ENCODE measurements at places on chromosomes 16 and 17. TPM values are rescaled to one million over a fixed set of nuclear protein-coding genes. Genes with fewer than 3 reads are reported as not detected.

GRCh38 chr16:14501331-14502255 lies 128.5 kb downstream of the PARN start:
- peak; percentile 76 for DNase-seq

- no peak for DNase-seq
Observed at GRCh38 chr16:85132456-85133289, 20.4 kb upstream of the CIBAR2 start.

Gene DNAJC7
- total RNA-seq: 46.3 TPM

- peak; percentile 11 for DNase-seq
Observed at GRCh38 chr17:49939318-49939717, 29.7 kb upstream of the DLX4 start.

Gene CCL8
- total RNA-seq: not detected

Gene KRTAP9-2
- not detected for total RNA-seq

DNA sequence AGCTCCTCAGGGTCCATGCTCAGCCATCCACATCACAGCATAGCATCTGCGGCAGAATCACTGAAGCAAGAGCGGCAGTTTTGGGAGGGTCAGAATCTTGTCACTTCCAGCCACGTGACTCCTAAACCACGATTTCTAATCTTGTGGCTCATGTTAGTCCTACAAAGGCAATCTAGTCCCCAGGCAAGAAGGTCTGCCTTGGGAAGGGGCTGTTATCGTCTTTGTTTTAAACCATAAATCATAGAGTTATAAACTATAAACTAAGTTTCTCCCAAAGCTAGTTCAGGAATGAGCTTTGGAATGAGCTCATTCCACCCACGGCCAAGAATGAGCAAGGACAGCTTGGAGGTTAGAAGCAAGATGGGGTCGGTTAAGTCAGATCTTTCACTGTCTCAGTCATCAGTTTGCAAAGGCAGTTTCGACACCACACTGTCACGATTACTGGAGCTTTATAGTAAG lies 20.8 kb upstream of the DNAH17 start:
- DNase-seq: no peak

Gene TNFSF13
- 15.3 TPM for total RNA-seq

DNA sequence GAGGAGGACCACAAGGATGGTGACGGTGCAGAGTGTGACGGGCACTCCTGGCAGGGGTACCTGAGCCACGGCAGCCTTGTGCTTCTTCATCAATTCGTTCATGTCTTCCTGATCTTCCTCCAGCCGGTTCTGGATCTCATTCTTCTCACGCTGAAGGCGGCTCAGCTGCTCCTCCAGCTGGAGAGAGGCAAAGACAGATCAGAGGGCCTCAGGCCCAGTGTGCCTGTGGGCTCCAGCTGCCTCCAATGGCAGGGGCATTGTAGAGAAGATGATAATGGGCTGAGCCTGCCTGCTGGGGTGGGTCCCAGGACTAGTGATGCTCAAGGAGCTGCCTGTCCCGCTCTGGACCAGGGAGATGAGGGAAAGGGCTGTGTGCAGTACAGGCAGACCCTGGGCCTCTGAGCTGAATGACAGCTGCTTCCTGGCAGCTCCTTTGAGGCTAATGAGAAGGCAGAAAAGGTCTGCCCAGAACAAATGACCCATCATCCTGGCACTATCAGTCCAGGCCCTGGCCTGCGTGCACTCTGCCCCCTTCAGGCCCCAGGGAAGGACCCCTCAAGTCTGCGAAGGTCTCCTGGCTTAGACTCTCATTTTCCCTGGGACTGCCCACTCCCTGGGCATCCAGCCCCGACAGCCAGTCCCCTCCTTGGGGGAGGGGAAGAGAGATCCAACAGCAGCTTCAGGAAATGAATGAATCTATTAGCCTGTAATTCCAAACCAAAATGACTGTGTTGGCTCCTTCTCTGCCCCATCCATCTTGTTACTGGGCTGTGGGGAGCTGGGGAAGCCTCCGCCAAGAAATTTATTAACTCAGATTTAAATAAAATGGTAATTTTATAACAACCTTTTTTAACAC lies 48.0 kb downstream of the PIPOX start:
- DNase-seq: no peak

GRCh38 chr17:8856869-8857575 lies 10.5 kb downstream of the PIK3R6 start:
- DNase-seq: no peak

Gene C17orf58
- total RNA-seq: 5.7 TPM

GRCh38 chr16:67648088-67648763 lies 3.3 kb downstream of the CARMIL2 start:
- DNase-seq: no peak

DNA sequence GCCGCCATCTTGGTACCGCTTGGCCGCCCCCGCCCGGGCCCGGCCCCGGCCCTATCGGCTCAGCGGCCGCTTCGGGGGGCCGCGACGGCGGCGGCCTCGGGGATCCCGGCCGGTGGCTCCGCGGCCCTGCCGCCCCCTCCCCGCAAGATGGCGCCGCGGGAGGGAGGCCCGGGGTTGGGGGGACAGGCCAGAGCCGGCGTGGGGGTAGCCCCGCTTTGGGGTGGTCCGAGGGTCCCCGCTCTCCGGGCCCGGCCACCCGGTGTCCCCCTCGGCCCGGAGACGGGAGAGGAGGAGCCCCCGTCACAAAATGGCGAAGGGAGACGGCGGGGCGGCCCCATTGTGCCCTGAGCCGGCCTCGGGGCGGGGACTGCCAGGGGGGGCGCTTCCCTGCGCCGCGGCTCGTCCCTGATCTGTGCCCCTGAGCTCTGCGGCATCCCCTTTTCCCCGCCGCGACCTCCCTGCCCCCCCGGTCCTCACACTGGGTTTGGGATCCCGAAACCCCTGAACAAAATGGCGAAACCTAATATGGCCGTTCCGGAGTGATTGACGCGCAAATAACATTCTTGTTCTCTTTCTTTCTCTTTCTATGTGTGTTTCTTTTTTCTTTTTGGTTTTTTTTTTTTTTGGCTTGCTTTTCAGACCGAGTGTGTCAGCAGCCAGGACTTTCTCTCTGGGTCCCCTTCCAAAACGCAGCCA lies 986 bp downstream of the HAPSTR1 start:
- DNase-seq: peak; percentile 48

Gene G6PC1
- not detected for total RNA-seq

- no peak for DNase-seq
Observed at GRCh38 chr16:49635591-49636581, 220.0 kb downstream of the ZNF423 start.

- DNase-seq: no peak
Observed at GRCh38 chr16:89104930-89105571, 11.4 kb downstream of the ACSF3 start.

Gene HBQ1
- 3.8 TPM for total RNA-seq

GRCh38 chr16:3112058-3112880 lies at the start of gene ZNF205:
Gene ZNF205 (plus strand): TSS chr16:3112586. CDS start chr16:3113431, 845 bp downstream.
- no peak for DNase-seq

DNA sequence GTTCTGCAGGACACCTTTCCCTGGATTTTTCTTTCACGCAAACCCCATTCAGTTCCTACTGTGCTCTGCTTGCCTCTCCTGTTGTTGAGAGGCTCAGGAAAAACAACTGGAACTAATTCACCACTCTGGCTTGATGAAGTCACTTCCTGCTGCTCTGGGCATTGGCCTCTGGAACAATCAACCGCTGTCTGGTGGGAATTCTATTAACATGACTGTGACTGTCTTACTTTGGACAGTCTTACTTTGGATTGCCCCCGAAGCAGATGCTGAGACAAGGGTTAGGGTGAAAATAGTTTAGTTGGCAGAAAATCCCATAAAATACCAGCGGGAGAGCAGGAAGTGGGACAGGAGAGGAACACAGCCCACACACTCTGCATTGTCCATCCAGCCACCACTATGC lies 90.0 kb upstream of the HSBP1 start:
- no peak for DNase-seq

- DNase-seq: no peak
Observed at GRCh38 chr16:58211846-58212245, 13.9 kb upstream of the CSNK2A2 start.

GRCh38 chr16:54143934-54144571 lies 142.5 kb downstream of the IRX3 start:
- DNase-seq: peak; percentile 4

DNA sequence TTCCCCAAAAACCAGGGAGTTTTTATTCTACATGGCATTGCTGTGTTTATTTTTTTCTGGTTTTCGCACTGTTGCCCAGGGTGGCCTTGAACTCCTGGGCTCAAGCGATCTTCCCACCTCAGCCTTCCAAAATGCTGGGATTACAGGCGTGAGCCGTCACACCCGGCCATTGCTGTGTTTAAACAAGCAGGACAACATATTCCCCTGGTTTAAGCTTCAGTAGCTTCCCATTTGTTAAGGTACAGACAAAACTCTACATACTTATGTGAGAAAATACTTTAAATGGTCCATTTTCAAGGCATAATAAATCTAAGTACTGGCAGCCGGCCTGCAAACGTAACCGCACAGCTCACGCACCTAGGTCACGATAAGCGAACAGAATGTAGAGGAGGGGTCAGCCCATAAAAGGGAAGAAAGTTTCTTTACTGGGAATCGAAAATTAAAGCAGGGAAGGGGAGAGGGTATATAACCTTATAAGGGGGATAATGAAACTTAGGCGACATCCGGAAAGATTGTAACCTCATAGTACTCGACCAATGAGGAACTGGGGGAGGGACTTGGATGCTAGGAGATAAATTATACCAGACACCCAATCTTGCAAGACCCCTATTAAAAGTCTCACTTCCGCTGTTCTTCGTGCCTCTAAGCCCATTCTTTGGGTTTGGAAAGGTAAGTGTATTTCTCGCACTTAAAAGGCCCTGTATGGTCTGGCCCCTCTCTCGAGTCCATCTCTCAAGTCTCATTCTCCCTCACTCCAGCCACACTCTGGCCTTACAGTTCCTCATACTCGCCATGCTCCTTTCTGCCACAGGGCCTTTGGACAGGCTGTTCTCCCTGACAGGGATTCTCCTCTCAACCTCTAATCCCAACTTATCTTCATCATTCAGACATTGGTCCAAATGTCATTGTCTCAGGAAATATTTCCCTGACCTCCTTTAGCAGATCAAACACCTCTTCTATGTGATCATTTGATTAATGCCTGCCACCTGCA lies 59.2 kb downstream of the TEX14 start:
- DNase-seq: peak; percentile 10

DNA sequence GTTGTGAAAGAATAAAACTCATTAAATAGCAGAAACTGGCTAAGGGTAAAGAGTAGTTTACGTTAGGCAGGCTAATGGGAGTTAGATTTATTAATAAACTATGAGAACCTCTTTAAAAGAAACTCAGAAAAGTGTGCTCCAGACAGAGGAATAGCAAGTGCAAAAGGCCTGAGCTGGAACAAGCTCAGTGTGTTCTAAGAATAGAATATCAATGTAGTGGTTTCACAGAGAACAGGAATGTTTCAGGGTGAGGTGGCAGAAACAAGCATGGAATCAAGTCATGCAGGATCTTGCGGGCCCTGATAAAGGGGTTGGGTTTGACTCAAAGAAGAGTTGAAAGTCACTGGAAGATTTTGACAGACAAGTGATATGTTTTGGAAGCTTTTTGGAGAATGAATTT lies 164.0 kb upstream of the HS3ST3A1 start:
- DNase-seq: no peak

Gene DNASE1L2
- 0.54 TPM for total RNA-seq

Gene TERB1
- total RNA-seq: not detected

Gene SSTR5
- total RNA-seq: not detected

GRCh38 chr17:35732806-35733136 lies 1.3 kb downstream of the RASL10B start:
- no peak for DNase-seq

Gene CASKIN1
- total RNA-seq: under 0.01 TPM

Gene KRT39
- total RNA-seq: under 0.01 TPM

- no peak for DNase-seq
Observed at GRCh38 chr16:20191566-20191965, 117.9 kb upstream of the GPR139 start.

DNA sequence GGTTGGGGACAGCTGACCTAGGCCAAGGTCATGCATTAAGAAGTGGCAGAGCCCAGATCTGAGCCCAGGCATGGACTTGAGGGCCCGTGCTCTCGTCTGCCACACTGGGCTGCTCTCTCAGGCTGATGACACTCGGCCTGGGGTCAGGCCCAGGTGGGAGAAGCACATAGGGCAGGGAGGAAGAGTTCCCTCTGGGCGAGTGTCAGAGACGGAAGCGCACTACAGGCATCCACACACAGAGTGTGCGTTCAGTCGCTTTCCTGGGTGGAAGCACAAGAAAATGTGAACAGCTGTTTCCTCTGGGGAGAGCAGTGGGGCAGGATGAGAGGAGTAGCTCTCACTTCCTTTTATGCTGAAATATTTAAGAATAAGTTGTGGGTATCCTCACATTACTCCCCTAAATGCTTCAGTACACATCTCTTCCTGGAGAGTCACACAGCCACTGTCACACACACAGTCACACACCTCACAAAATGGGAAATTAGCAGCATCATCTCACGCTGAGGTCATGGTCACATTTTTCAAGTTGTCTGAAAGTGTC lies 59.7 kb downstream of the B9D1 start:
- no peak for DNase-seq

Gene ZG16
- not detected for total RNA-seq

DNA sequence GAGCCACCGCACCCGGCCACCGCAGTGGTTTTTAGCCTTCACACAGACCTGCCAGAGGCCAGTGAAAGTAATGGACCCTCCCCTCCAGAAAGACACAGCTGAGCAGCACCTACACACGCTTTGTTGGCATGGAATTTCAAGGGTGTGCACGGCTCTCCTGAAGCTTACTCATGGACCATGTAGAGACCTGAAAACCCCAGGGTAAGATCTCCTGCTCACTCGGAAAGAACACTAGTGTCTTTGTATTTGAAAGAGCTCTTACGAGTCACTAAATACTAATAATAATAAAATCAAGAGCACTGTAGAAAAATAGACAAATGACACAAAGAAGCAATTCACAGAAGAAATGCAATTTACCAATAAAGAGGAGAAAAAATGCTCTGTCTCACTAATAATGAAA lies 20.0 kb downstream of the SLC43A2 start:
- no peak for DNase-seq

GRCh38 chr17:82281502-82282238 lies 8.2 kb upstream of the CSNK1D start:
- no peak for DNase-seq

DNA sequence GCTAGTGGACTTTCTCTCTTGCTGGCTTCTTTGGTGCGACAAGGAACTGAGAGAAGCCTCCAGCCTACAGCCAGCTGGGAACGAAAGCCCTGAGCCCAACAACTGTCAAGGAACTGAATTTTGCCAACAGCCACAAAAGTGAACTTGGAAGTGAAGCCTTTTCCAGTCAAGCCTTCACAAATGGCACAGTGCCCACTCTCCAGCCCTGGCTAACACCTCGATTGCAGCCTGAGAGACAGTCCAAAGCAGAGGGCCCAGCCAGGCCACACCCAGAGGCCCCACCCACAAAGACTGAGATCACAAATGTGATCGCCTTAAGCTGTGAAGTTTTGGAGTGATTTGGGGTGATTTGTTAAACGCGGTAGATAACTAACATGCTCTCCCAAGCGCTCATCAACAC lies 244.6 kb upstream of the SDK2 start:
- no peak for DNase-seq

GRCh38 chr17:10754861-10755591 lies 25.2 kb upstream of the TMEM220 start:
- DNase-seq: no peak

DNA sequence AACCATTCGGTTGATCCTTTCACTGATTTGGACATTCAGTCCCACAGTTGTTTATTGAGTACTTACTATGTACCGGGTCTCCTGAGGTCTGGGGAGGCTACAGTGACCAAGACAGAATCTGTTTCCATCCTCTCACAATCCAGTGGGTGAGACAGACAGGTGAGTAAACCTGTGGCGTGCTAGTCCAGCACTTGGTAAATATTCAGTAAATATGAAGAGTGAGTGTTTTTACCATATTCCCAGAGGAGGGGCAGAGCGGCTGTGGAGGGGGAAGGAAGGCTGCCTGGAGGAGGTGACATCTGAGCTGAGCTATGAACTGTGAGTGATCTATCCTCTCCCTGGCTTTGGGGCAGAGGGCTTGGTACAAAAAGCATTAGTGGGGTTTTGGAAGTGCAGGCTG lies 31.4 kb downstream of the CCR7 start:
- no peak for DNase-seq
